ELR (cell line): ENCODE measurements at places on chromosomes 5 and 9.

GRCh38 chr5:172079876-172080275, 73.4 kb upstream of the FBXW11 start:
- no peak for DNase-seq

GRCh38 chr5:173065155-173065554, 9.0 kb downstream of the CREBRF start:
- DNase-seq: no peak

DNA sequence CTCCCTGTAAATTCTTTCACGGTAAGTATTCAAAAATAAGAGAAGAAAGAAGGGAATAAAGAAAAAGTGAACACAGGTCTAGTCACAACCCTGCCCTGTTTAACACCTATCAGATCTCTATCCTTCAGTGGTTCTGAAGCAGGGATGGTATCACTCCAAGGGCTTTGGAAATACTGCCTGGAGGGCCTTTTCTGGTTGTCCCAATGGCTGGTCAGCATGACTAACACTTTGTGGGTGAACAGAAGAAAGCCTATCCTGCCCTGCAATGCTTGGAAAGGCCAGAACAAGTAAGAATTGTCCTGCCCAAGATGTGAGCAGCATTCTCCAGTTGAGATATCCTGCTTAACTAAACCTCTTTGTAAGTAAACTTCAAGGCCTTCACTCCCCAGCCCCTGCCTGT, 124.9 kb downstream of the TMEM167A start:
- peak; percentile 40 for DNase-seq

- DNase-seq: no peak
Observed at GRCh38 chr5:118392491-118392890, 595.9 kb downstream of the DTWD2 start.

DNA sequence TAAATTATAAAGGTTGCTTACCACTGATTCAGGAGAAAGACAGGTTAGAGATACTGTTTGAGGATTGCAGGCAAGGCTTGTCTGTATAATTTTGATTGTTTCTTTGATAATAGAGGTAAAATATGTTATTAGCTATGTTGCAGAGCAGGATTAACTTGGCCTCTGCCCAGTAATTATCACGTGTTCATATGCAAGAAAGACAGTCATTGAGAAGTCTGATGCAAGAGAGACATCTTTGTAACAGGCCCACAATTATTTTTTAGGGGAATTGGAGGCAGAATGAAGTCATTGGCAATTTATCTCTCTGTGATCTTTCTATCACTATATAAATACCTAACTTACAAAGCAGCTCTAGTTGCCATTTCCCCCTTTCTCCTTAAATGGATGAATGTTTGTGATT, 46.0 kb downstream of the SLC44A1 start:
- DNase-seq: no peak

DNA sequence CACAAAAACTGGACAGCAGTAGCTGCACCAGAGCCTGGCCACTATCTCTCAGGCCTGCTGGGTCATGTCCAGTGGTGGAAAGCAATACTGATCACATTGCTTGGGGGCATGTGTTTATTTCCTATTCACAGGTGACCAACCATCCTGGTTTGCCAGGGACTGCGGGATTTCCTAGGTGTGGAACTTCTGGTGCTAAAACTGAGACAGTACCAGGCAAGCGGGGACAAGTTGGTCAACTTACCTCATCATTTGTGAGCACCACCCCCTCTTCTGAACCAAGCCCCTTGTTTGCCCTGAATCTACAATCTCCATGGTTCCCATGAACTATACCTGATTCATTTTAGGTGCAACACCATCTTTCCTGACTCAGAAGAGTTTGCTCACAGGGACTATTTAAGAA, 81.3 kb downstream of the TNC start:
- no peak for DNase-seq

GRCh38 chr9:6833518-6834192, 75.9 kb downstream of the KDM4C start:
- peak; percentile 74 for DNase-seq
